ENCODE measurements at places on chromosomes 12 and 14.

- DNase-seq, result no peak
Observed at GRCh38 chr12:132046561-132046960, 96.8 kb downstream of the EP400 start.

- DNase-seq, result no peak
Observed at GRCh38 chr14:103066399-103066798, 9.1 kb upstream of the CDC42BPB start.

DNA sequence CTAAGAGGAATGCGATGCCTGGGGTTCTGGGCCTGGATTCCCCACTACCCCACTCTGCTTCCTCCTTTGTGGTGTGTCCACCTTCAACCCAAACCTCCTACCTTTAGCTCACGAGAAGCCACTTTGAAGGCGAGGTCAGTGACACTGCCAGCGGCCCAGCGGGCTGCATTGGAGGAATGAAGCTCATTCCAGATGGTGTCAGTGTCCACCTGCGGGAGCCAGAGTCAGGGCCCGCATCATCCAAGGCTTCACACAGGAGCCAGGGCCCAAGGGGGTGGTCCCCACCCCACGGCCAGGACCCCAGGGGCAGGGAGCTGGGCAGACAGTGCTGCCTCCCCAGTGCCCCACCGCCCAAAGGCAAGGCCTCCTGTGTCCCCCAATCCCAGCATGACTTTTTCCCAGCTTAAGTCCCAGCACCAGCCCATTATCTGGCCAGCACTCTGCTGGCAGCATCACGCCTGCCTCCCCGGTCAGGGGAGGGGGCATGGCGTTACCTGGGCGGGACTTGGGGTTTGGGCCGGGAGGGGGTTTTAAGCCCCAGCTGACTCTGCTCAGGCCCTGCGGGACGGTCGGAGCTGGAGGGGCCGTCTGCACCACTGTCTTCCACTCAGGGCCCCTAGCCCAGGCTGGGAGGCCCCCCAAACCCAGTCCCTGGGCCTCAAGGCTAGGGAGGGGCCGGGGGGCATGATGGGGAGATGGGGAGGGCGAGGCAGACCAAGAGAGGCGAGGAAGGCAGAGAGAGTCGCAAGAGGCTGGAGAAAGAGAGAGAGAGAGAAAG is 16.9 kb downstream of the SLC48A1 start:
- DNase-seq, result no peak

- DNase-seq, result no peak
Observed at GRCh38 chr12:122834104-122834920, 945 bp upstream of the HIP1R start.

GRCh38 chr12:101039848-101040531 is 170.0 kb downstream of the SLC5A8 start:
- no peak for DNase-seq

GRCh38 chr12:118137148-118137678 is 1.3 kb downstream of the PEBP1 start:
- DNase-seq, result no peak

GRCh38 chr12:131941116-131941986 is 8.4 kb upstream of the EP400 start:
- DNase-seq, result no peak

GRCh38 chr14:97584528-97584927 is 787.3 kb downstream of the VRK1 start:
- no peak for DNase-seq

GRCh38 chr14:71116568-71117122 is 209.4 kb downstream of the PCNX1 start:
- DNase-seq, result no peak

- no peak for DNase-seq
Observed at GRCh38 chr12:4909734-4910501, at the start of gene KCNA1. TSS of gene KCNA1 (plus strand) at chr12:4909905. CDS start at chr12:4911379, 1,474 bp downstream.

DNA sequence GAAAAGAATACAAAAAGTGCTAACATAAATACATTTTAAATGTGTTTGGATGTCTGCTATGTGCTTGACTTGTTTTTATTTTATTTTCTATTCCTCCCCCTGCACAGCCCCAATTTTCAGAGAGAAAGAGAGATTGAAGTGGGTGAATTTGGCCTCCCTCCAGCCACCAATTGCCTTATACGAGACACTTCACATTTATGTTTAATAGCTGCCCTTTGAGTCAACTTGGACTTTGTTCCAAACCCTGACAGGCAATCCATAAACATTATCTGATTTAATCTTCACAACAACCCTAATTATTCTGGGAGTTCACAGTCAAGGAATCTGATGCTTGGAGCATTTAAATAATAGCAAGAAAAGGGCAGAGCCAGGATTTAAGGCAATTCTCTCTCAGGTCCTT is 161.7 kb downstream of the SLC15A4 start:
- DNase-seq, result no peak

DNA sequence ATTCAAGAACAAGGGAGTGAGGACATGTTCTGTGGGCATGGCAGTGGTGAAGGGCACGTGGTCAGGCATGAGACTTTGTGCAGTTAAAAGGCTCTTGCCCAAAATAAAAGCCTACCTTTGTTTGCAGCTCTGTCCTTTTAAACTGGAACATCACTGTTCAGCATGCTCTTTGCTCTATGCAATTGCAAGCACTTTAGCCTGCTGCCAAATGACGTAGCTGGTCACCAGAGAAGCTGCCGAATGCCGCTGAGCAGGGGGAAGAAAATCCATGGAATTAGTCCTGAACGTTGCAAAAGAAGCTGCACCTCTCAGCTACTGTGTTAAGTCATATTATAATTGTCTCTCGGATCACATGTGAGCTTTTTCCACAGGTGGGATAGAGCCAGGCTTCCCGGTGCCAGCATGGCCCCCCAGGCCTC is 176.3 kb upstream of the DIO2 start:
- no peak for DNase-seq

- DNase-seq, result no peak
Observed at GRCh38 chr14:101859538-101859902, 98.0 kb downstream of the PPP2R5C start.

DNA sequence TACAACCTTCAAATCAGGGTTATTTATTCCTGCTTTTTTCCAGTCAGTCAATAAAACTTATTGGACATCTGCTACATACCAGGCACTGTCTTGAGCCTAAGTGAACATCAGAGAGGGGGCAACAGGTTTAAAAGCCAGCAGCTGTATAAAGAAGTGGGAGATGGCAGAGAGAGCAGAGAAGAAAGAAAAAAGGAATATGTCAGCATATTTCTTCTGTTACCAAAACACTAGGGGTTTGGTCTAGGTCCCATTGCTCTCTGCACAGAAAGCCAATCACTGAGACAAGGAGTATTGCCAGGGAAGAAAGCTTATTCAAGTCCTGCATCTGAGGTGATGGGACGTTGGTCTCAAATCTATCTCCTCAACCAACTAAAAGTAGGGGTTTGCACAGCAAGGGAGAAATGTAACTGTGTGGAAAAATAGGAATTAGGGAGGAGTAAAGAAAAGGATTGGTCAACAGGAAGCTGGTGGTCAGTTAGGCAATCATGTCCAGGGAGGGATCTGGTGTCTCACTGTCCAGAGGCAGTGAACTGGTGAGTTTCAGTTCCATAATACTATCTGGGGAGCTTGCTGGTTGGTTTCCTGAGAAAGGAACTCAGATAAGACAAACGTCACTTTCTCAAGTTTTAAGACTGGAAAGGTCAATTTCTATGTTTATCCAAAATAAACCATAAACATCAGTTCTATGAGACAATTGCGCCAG is 107.5 kb downstream of the PHLDA1 start:
- no peak for DNase-seq

- DNase-seq, result no peak
Observed at GRCh38 chr12:110367181-110367864, 36.2 kb downstream of the ANAPC7 start.

- no peak for DNase-seq
Observed at GRCh38 chr14:28407031-28407825, 359.4 kb upstream of the FOXG1 start.

DNA sequence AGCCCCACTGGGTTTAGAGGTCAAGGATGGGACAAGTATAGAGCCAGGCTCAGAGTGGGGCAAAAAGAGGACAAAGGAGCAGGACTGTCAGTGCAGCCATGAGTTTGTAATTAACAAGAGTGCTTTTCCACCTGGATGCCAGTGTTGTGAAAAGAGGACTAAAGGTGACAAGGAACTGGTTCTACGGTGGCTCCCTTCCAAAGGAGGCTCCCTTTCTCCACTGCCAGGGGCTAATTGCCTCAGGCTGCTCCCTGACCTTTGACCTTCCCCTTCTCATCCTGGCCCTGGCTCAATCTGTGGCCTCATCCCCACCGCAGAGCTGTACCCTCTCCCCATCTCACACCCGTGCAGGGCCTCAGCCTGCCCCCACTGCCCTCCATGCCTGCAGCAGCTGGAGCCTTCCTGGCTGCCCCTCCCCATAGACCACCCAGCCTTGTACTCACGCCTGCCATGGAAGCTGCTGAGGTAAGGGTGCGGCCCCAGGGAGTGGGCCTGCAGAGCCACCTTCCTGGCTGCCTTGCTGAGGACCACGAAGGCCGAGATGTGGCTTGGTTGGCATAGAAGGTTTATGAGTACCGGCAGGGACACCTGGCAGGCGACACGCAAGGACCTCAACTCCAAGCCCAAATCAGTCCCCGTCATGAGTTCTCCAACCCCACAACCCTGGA is 24.8 kb upstream of the FKBP4 start:
- DNase-seq, result no peak

- no peak for DNase-seq
Observed at GRCh38 chr12:95413576-95413975, 60.4 kb upstream of the METAP2 start.

- no peak for DNase-seq
Observed at GRCh38 chr12:74963867-74964331, 245.7 kb downstream of the KCNC2 start.

- no peak for DNase-seq
Observed at GRCh38 chr14:104593241-104593701, 11.3 kb downstream of the TMEM179 start.

- no peak for DNase-seq
Observed at GRCh38 chr12:41981758-41982157, 162.9 kb downstream of the GXYLT1 start.

- DNase-seq, result no peak
Observed at GRCh38 chr14:93895023-93895604, 32.0 kb upstream of the FAM181A start.

All from activated T-helper 1 cell treated with anti-CD3 and anti-CD28 coated beads, Interleukin-2, amount 50 U/mL, for 16 hours (primary cell).